ENCODE measurements at places on chromosomes 5 and 9.

DNA sequence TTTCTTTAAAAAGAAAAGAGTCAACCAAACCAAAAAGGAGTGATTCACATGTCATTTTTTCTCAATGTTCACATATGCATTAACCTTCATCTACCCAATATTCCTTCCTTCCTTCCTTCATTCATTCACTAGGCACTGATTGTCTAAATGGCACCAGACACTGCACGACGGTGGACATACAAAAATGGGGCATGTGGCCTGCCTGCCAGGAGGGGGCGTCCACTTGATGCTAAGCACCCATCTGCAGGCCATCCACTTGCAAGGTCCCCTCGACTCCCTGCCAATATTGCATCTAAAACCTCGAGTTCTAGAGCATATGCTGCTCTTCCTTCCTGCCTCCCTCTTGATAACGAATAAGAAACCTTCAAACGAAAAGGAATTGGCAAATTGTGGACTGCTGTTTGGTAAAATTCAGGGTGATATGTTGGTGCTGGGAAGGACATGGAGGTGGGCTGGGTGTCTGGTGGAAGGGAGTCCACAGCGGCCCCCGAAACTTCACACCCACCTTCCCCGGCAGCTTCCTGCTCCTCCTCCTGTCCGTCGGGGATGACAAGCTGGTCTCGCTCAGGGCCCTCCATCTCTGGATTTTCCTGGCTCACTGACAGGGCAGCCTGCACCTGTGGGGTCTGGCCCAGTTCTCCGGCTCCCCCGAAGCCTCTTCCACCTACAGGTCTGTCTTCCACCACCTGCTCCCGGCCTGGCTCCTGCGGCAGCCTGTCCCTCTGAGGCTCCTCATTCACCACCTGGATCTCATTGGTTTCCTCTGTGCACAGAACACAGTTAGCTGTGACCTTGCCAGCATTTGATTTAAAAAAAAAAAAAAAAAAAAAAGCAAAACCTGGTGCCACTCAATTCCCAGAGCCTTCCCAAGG, 64.3 kb downstream of the GOLM1 start:
- peak; percentile 64 for DNase-seq

DNA sequence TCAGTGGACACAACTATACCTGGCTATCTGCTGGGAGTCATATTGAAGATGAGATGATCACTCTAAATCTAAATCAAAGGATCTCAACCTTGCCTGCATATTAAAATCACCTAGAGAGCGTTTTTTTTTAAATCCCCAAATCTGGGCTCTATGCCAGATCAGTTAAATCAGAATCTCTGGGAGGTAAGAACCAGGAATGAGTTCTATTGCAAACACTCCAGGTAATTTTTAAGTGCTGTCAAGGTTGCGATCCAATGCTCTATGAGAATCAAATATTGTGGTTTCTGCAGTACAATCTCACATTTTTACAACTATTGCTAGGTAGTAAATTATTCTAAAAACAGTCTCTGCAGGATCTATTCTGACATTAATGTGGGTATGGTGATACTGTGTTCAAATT, 202.3 kb upstream of the OR13F1 start:
- DNase-seq: no peak

GRCh38 chr5:9207817-9208418, 338.0 kb downstream of the SEMA5A start:
- DNase-seq: peak; percentile 10

- DNase-seq: no peak
Observed at GRCh38 chr5:105263515-105263914, 1700.9 kb upstream of the NUDT12 start.

GRCh38 chr9:68913054-68913453, 100.9 kb downstream of the PRKACG start:
- no peak for DNase-seq

DNA sequence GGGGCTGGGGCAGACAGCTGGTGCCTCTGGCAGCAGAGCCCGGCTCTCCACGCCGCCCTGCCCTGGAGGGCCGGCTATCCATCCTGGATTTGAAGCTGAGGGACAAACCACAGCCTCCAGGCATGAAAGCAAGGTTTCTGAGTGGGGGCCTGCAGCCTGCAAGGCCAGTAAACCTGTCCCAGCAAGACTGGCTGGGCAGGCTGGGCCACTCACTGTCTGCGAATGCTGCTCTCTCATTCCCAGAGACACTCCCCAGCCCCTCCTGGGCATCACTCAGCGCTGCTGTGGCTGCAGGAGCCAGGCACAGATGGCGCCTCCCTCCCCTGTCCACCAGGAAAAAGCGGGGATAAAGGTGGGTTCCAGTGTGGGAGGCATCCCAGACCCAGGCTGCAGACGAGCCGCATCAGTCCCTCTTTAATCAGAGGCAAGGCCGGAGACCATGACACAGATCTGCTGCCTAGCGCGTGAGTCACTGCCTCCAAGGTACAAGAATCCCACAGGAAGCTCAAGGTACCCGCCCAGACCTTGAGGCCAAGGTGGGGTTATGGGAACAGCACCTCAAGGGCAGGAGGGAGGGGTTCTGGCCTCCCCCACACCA, 118.0 kb downstream of the VAV2 start:
- no peak for DNase-seq
